ENCODE measurements at places on chromosomes 12 and 14.
A peak's percentile ranks its signal among the peaks of the same experiment; 100 is the strongest.

DNA sequence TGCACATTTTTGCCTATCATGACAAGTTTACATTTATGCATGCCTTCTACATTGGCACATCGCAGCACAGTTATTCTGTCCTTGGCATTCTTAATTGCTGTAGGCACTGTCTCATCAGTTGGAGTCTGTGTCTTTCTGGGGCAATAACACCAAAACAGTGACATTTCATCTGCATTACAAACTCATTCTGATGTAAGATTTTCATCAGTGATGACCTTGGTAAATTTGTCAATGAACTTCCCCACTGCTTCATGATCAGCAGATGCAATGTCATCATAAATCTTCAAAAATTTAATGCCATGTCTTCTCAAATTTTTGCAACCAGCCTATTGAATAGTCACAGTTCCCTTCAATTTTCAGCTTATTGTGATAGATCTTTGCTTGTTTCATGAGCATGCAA lies 85.5 kb downstream of the CAPZA3 start:
- no peak for DNase-seq

DNA sequence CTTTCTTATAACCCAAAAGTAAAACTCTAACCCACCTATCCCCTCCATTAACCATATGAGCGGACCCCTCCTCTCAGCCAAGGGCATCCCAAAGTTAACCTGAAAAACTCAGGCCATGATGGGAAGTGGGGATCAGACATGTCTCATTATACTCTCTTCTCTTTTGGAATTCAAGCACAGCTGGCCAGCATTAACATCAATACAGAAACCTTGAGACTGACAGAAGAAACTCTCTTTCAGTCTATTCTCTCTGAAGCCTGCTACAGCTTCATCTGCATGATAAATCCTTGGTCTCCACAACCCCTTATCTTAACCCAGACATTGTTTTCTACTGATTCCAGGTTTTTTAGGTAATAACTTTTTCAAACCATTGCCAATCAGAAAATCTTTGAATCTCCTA lies 17.5 kb upstream of the SLCO1B3 start:
- no peak for DNase-seq

DNA sequence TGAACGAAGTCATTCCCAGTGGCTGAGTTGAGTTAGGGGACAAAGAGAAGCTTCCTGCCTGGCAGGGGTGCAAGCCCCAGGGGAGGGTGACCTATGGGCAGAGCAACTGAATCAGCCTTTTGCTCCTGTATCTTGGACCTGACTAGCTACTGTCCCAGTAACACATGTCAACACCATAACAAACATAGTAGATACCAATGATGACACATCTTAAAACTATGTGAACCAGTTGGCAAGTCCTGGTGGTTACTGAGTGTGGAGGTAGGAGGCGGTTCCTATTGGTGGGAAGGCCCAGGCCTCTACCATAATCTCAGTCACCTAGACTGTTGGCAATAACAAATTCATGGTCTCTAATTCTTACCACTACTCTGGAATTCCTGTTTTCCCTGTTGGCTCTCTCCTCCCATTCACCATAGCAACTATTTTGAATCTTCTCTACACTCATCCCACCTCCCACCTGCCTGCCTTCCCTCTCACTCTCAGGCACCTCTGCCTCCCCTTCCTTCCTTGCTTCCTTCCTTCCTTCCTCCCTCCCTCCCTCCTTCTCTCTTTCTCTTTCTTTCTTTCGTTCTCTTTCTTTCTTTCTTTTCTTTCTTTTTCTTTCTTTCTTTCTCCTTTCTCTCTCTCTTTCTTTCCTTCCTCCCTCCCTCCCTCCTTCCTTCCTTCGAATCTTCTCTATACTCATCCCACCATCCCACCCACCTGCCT lies 8.1 kb upstream of the P2RX7 start:
- DNase-seq = no peak

- DNase-seq = peak; percentile 33
Measured at GRCh38 chr14:24982472-24983155, 67.3 kb downstream of the STXBP6 start.

- DNase-seq = no peak
Measured at GRCh38 chr12:94427501-94428381, 31.9 kb downstream of the CEP83 start.

- no peak for DNase-seq
Measured at GRCh38 chr12:106629797-106630659, 47.2 kb downstream of the RFX4 start.

DNA sequence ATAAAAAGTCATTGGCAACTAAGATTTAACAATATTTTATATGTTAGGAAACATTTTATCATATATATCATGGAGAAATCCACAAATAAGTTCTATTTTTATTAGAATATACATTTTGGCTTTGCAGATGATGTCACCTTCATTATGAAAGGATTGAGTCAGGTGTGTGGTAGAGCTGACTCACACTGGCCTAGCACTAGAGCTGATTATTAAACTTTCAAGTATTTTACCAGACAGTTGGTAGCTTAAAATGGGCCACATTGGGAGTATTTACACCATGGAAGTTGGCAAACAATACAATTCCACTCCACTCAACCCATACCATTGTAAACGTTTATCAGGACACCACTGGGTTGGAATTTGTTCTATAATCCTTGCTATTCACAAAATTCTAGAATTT lies 1036.6 kb downstream of the TRHDE start:
- DNase-seq = no peak
